Left kidney (tissue), 8 donors: ENCODE measurements at places on chromosomes 7 and 10. TPM values are rescaled to one million over a fixed set of nuclear protein-coding genes. Genes with fewer than 3 reads are reported as not detected.

DNA sequence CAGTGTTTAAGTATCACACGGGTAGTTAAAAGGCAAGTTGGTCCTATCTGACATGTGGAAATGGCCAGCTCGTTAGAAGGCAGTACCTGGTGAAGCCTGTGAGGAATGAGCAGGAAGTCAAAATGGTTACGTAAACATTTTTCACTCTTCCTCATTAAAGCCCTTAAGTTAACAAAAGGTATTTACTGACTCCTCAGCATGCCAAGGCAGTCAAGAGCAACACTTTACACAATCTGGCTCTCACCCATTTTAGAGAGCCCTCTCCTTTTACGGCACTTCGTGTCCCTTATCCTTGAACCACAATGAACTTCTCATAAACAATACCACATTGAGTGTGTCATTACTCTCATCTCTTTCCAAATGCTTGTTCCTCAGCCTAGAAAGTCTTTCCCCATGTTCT, 11.0 kb upstream of the RSBN1L start:
- DNase-seq: no peak

GRCh38 chr10:44569193-44570091, 184.5 kb upstream of the CXCL12 start:
- DNase-seq: no peak

DNA sequence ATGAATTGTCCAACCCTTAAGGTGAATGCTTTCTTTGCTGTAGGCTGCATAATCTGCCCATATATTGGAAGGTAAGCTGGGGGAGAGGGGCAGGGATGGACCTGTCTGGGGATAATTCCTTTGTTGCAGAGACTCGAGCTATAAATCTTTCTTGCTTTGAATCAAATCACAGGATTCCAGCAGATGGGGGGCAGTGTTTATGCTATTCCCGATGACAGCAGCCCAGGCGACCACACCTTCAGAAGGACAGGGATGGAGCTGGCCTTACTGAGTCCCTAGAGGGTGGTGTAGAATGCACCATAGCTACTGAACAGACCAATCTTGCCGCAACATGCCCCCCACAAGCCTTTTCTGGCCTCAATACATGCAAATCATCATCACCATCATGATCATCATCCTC, 2.5 kb downstream of the PODXL start:
- no peak for DNase-seq

DNA sequence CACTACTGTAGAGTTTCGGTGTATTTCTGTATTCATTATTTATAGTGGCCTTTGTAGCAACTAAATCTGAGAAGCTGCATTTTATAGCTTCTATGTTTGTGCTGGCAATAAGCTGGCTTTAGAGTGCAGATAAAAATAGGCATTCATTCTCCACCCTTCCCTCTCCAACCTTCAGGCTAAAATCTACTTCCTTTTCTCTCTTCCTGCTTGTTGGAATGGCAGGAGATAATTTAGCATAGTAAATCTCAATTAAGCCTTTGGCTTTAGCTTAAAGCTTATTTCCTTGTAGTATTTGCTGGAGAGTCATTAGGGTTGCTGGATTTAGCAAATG, 58.5 kb downstream of the CPVL start:
- peak; percentile 46 for DNase-seq

- no peak for DNase-seq
Measured at GRCh38 chr7:71679480-71679879, 547.5 kb downstream of the GALNT17 start.

- no peak for DNase-seq
Measured at GRCh38 chr10:107971973-107972372, 807.5 kb upstream of the SORCS1 start.

DNA sequence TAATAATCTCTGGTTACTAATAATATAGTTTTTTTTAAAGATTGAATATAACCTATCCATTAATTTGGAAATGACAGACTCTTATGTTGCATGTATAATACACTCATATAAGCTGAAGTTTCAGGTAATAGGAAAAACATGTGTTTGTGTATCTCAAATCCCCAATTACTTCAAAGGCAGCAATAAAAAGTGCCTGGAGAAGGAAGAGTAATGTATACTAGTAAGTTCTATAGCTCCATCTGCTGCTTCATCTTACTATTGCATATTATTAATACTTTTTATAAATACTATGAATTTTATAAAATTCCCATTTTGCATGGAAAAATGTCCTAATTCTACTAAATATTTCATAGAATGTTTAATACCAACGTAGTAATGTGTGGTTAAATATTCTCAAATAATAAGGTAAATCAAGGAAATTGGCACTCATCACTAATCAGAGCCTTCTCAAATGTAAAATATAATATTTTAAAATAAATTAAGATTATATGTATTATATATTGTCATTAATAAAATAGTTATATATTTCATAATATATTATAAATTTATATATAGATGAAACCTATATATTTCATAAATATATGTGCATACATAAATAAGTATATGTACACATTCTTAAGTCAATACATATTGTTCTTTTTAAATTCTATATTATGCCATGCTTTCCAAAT, 311.9 kb downstream of the HGF start:
- peak; percentile 17 for DNase-seq

DNA sequence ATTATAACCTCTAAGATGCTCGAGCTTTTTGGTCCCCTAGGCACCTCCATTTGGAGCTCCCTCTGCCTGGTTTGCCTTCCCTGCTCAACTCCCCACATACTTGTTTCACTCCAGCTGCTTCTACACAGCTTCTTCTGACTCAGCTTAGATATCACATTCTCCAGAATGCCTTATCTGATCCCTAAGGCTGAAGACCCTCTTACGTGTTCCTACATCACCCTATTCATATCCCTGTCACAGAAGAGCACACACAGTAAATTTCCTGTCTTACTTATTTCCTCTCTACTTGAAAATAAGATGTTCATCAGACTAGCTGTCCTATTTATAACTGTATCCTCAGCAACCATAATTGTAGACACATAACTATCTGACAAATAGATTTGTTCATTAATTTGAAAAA, 61.3 kb upstream of the RNF148 start:
- DNase-seq: no peak

GRCh38 chr7:36217961-36218284, 64.9 kb downstream of the EEPD1 start:
- DNase-seq: no peak

DNA sequence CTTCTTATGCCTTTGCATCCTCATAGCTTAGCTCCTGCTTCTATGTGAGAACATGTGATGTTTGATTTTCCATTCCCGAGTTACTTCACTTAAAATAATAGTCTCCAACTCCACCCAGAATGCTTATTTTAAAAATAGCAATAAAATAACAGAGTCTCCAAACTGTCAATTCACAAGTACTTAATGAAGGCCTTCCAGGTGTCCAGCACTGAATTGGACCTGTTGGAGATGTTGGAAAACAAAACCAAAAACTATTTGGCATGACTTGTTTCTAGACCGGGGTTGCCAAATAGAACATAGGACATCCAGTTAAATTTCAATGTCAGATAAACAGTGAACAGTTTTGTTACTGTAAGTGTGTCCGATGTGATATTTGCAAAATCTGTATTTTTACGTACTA, 208.1 kb upstream of the DKK1 start:
- DNase-seq: no peak

- no peak for DNase-seq
Measured at GRCh38 chr7:38448054-38448453, 174.6 kb upstream of the TARP start.

DNA sequence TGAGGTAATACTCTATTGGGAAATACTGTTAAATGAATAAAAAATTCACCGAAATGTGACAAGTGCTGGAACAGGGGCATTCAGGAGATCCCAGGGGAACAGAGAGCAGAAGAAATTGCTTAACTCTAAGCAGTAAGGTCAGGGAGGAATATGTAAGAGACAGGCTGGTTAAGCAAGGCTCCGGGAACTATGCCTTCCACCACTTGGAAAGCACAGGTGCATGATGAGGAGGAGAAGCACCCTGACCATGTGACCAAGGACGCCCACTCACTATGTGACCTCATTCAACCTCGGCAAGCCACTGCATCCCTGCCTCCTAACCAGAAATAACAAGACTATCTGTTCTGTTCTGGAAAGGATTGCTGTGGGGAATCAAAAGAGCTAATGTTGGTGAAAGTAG, 218.4 kb downstream of the ELMO1 start:
- DNase-seq: no peak

PRPS1L1 gene
- polyA plus RNA-seq: not detected

ALKBH4 gene
- 9.1 TPM for polyA plus RNA-seq

DNA sequence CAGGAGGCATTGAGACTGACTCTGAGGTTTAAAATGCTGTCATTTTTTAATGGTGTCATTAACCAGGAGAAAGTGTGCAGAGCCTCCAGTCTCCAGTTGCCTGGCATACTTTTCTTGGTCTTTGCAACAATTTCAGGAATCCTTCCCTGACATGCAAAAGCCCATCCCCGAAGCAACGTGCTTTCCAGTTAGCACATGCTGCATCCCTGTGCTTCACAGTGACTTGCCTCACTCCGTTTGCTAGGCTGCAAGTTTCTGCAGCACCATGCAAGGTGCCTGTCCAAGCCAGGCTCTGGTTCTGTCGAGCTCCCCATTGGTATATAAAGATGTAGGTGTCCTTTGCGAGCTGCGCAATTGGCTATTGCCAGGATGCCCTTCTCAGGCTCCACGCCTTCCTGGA, 135.0 kb downstream of the GALNT17 start:
- no peak for DNase-seq

UBE2H gene
- 137 TPM for polyA plus RNA-seq

DNA sequence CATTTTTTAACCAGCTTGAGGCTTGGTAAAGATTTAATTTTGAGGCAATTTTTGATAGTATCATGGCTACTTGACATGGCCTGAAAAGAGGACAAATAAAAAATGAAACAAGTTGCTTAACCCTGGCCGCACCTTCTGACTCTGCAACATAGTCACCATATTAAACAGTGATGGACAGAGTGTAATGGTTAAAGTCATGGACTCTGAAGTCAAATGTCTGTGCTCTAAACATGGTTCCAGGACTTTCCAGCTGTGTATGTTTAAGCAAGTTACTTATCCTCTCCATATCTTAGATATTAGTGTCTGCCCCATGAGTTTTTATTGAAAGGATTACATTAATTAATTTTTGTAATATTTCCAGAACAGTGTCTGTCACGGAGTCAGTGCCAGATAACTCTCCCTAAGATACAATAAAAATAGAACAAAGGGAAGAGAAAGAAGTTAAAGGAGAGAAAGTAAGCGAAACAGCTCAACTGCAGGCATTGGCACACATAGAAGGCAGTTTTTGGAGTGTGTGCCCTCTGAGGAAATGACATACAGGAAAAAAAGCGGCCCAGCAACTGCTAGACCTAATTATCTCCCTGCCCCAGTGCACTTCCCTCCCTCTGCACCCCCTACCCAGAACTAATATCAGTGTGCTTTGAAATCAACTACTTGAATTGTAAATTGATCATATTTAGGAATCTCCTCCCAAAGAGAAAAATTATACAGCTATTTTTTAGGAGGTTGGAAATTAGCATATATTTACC, 65.3 kb downstream of the MACC1 start:
- no peak for DNase-seq

UTF1 gene
- not detected for polyA plus RNA-seq

DNA sequence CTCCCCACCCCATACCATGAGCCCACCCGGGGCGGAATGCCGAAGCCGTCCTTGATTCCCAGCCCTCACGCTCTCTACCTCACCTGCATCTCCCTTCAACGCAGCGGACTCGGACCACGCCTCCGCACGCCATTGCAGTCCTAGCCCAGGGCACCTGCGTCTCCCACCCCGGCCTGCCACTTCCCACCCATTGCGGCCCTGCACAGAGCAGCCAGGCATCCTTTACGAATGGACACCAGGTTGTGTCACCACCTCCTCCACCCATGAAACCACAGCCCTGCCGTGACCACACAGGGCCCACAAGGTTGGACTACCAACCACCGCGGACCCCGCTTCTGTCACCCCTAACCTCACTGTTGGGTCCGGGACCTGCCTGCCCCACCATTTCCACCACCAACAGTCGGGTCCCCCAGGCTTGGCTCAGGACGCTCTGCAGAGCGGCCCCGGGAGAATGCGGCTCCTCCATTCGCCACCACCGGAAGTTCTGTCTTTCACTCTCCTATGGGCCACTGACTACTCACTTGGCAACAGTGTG, 232.5 kb downstream of the MAD1L1 start:
- DNase-seq: no peak

- no peak for DNase-seq
Measured at GRCh38 chr7:118349604-118350003, 125.1 kb downstream of the ANKRD7 start.

GTF2IRD1 gene
- polyA plus RNA-seq: 65.9 TPM

- DNase-seq: no peak
Measured at GRCh38 chr7:46396481-46396880, 475.4 kb upstream of the IGFBP3 start.

DNA sequence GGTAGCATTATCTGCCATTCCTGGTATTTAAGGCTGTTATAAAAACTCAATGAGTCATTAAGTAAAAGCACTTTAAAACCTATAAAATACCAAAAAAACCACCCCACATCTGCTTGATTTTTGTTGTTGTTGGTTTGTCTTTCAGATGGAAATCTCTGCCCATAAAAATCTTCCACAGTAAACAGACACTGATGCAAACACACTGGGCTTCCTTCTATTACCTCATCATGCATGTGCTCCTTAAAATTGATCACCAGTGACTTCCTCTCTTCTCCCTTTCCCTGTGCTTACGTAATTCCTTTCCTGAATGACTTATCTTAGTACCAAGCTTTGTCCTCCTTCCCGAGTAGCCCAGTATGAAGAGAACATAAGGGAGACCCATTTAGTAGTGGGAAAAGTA, 167.2 kb downstream of the EVX1 start:
- no peak for DNase-seq

TAS2R3 gene
- 1.2 TPM for polyA plus RNA-seq

DNA sequence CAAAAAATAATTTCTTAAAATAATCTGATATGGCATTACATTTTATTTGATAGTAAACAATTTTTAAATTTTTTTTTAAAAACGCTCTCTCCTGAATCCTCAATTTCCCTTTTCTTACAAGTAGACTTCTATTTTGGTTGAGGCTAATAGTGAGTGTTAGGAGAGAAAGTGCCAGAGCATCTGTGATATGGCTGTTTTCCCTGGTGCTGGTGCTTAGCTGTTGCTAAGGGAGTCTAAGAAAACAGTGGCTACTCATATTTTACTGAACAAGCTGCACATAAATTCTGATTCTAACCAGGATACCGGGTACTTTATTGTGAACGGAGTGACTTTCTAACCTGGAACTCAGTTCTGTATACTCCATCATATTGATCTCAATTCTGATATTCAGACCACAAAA, 311.1 kb upstream of the KIAA1217 start:
- no peak for DNase-seq

GRCh38 chr10:458421-458851, 231.0 kb downstream of the DIP2C start:
- DNase-seq: peak; percentile 85

DNAH11 gene
- 3.3 TPM for polyA plus RNA-seq

NUTM2E gene
- polyA plus RNA-seq: 0.18 TPM

- DNase-seq: no peak
Measured at GRCh38 chr7:157299613-157300368, 37.0 kb upstream of the DNAJB6 start.

- DNase-seq: no peak
Measured at GRCh38 chr7:85924062-85924461, 719.6 kb upstream of the GRM3 start.
